GM23338 (cell line): ENCODE measurements at places on chromosomes 5 and 9. TPM values are rescaled to one million over a fixed set of nuclear protein-coding genes. Genes with fewer than 3 reads are reported as not detected.

The SLC34A1 gene
- 0.31 TPM in 1 of 2 replicates, not detected in the other for total RNA-seq

The MGAT1 gene
- total RNA-seq = 81.4 and 97.5 TPM in 2 replicates

DNA sequence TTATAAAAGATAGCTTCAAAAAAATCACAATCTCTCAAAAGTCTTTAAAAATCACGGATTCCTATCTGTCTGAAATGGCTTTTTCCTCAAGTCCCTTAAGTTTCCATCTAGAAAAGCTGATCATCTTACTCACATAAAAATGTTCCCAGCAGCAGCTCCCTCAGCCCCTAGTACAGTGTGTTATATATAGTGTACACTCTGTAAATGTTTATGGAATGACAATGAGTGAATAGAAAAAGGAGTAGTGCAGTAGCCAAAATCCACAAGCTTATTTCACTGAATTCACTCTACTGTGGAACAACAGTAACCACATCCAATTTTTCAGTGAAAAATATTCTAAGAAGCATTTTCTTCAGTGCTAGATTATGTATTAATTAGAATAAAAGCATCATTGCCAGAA lies 609.4 kb downstream of the DTWD2 start:
- H3K27me3 ChIP-seq = no peaks in the 10 kb centered on the region
- no peak for DNase-seq
- no peaks in the 10 kb centered on the region; the same call in 1 of the 2 replicates for H3K36me3 ChIP-seq
- no peaks in the 10 kb centered on the region for H3K4me1 ChIP-seq
- H3K27ac ChIP-seq = no peak overlapping the region
- H3K4me3 ChIP-seq = no peak overlapping the region

The EQTN gene
- total RNA-seq = 0.24 TPM in 1 of 2 replicates, not detected in the other
